Fibroblast of the aortic adventitia (primary cell): ENCODE measurements at places on chromosomes 16 and 17.
A peak's percentile ranks its signal among the peaks of the same experiment; 100 is the strongest.

DNA sequence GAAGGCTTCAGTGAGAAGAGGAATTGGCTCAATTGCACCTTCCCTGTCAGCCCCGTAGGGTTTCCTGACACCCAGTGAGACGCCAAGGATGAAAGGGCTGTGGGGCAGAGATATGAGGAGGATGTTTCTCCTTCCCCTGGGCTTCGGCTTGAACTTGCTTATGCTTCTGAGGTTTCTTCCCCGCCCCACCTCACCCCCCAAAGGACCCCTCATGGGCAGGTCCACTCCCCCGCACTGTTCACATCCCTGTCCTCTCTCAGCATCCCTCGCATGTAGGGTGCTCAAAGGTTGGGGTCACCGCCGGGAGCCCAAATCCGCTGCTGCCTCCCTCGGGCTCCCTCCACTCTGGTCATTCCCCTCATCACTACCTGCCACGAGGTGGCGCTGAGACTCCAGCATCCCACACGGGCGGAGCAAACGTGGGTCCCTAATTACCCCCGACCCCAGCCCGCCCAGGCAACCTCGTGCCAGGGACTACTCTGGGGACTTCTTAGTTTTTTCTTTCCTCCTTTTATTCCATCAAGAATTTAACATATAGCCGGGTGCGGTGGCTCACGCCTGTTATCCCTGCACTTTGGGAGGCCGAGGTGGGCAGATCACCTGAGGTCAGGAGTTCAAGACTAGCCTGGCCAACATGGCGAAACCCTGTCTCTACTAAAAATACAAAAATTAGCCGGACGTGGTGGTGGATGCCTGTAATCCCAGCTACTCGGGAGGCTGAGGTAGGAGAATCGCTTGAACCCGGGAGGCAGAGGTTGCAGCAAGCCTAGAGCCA is 3.3 kb upstream of the TRARG1 start:
- DNase-seq, result peak; percentile 46

DNA sequence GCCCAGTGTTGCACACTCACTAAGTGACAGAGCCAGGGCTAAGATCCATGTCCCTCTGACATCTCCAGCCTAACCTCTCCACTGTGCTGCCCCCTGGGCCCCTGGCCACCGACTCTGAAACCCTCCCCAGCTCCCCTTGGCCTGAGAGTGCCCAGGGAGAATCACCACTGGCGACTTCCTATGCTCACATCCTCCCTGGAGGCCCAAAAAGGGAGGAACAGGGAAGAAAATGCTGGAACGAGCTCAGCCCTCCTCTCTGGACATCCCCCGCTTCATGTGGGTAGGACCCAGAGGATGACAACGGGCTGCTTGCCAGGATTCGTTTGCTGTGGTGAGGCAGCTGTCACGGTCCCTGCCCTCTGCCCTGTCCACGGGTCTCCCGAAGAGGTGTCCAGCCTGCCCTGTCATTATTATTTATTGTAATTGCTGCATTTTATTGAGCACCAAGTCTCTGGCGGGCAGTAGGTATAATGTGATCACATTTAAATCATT is 153.5 kb upstream of the RPL38 start:
- DNase-seq, result no peak

DNA sequence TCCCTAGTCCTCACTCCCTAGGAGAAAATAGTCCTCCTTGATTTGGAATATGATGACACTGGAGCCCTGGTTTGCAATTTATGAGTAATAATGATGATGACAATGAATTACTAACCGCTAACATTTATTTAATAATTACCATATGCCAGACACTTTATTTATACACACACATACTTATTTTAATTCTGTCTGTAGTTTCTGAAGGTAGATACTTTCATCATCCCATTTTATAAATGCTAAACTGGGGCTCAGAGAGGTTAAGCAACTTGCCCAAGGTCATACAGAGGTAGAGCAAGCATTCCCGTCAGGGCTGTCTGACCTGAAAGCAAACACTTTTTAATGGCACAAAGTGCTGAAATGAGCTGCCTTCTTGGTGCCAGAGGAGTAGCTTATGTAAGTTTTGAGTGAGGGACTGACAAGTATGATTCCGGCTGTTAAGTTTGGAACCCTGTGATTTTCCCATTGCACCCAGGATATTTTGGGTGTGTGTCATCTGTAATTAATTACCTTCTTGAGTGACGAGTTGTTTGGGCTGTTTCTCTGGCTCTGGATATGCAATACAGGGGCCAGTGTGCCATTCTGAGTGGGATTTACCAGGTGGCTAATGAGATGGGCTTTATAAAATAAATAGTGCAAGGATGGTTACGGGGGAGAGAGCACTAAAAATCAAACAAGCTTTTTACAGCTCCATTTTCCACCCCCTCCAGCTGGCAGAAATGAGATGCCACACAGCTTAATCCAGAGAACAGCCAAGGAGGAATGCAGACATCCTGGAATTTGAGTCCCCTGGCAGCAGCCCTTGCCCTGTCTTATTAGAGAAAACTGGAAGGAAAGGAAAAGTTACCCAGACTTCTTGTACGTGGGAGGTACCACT is 211.8 kb downstream of the SNX29 start:
- peak; percentile 14 for DNase-seq

DNA sequence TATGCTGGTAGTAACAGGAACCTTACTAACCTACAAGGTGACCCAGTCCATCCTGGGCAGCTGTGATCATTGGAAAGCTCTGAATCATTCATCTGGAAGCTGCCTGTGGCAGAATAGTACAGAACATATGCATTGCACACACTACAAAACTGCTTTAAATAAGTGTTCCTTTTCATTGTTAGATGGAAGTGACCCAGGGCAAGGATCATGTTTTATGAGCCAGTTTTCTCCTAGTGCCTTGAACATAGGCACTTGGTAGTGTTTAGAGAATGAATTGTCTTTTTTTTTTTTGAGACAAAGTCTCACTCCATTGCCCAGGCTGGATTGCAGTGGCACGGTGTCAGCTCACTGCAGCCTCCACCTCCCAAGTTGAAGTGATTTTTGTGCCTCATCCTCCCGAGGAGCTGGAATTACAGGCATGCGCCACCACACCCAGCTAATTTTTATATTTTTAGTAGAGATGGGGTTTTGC is 55.4 kb downstream of the TENT4B start:
- DNase-seq, result no peak

- DNase-seq, result peak; percentile 93
These were observed 175.2 kb upstream of the SALL1 start for GRCh38 chr16:51326131-51326856.

DNA sequence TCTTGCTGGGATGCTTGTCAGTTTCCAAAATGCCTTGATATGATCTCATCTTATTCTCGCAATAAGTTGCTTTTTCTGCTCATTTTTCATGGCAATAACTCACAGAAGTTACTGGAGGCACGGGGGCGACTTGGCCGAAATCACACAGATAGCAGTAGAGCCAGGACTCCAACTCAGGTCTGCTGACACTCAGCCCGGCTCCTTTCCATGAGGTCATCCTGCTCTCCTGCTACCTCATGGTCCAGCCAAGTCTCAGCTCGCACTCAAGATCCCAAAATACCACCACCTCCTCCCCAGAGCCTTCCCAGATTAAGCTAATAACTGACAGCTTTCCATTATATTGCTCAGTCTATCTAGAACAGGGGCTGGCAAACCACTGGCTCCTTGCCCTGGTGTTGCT is 269.5 kb downstream of the MAP2K4 start:
- no peak for DNase-seq
